ENCODE measurements at places on chromosomes 7 and 10.

DNA sequence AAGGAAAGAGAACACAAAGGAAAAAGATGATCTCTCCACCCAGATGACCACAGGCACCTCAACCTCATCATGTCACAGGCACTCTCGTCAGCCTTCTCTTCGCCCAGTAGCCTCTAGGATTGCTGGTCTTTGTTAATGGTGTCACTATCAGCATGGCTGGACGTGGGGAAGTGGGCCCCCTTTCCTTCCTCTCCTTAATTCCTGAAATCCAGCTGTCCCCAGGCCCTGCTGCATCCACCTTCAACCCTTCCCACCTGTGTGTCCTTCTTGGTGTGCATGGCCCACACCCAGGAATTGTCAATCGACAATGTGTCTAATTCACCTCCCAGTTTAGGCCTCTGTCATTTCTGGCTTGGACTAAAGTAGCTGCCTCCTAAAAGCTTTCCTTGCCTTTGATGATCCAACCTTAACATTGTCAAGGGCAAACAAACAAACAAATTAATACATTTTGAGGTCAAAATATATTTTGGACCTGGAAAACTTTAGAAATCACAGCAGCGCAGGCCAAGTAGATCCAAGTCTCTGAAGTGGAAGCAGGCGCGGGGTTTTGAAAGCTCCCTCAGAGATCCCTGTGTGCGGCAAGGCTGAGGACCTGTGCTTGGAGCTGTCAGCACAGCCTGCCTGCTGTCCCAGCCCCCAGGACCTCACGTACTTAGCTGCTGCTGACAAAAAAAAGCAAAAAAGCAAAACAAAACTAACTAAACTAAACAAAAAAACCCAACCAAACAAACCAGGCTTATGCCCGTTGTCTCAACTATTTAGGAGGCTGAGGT, 193.3 kb upstream of the LYZL2 start:
- no peak for DNase-seq

GRCh38 chr10:49598164-49598856, 11.8 kb upstream of the SLC18A3 start:
- no peak for DNase-seq

- no peak for DNase-seq
Observed at GRCh38 chr7:128878226-128879105, 15.8 kb downstream of the ATP6V1F start.

DNA sequence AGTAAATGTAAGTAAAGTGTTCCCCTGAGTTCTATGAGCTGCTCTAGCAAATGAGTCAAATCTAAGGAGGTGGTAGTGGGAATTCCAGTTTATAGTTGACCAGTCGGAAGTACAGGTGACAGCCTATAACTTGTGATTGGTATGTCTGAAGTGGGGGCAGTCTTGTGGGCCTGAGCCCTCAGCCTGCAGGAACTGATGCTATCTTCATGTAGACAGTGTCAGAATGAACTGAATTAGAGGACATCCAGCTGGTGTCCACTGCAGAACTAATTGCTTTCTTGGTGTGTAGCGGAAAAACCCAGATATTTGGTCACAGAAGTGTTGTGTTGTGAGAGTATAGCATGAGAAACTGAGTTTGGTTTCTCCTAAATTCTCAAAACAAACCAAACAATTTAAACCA, 127.9 kb upstream of the AMPH start:
- DNase-seq: no peak

DNA sequence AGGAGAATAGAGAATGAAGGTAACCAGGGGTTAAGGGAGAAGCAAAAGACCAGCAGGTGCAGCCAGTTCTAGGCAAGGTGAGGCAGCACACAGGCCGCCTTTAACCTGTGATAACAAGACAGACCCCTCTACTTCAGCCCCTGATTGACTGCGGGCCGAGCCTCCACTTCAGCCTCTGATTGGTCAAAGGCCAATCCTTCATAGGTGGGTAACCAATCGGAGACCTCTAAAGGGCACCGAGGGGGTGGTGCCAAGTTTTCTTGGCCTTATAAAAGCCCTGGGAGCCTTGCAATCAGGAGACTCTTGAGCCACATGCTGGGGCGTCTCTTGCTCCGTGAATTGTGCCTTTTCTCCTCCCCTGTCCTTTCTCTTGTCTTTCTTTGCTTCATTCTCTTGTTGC, 98.8 kb downstream of the ELFN1 start:
- DNase-seq: no peak

GRCh38 chr10:43863270-43863669, 214.6 kb upstream of the ZNF32 start:
- DNase-seq: no peak

Measured in NCI-H2029 treated with DMSO at 0.1 percent for 48 hours (cell line).